ENCODE measurements at places on chromosomes 6 and 20.
A peak's percentile ranks its signal among the peaks of the same experiment; 100 is the strongest.

GRCh38 chr6:14172562-14172961 is 55.0 kb downstream of the CD83 start:
- H3K4me3 ChIP-seq, result no peak overlapping the region
- no peaks in the 10 kb centered on the region for H3K36me3 ChIP-seq
- H3K27ac ChIP-seq, result no peak overlapping the region
- peaks cover 4% of the 10 kb centered on the region for H3K27me3 ChIP-seq
- H3K4me1 ChIP-seq, result no peaks in the 10 kb centered on the region

DNA sequence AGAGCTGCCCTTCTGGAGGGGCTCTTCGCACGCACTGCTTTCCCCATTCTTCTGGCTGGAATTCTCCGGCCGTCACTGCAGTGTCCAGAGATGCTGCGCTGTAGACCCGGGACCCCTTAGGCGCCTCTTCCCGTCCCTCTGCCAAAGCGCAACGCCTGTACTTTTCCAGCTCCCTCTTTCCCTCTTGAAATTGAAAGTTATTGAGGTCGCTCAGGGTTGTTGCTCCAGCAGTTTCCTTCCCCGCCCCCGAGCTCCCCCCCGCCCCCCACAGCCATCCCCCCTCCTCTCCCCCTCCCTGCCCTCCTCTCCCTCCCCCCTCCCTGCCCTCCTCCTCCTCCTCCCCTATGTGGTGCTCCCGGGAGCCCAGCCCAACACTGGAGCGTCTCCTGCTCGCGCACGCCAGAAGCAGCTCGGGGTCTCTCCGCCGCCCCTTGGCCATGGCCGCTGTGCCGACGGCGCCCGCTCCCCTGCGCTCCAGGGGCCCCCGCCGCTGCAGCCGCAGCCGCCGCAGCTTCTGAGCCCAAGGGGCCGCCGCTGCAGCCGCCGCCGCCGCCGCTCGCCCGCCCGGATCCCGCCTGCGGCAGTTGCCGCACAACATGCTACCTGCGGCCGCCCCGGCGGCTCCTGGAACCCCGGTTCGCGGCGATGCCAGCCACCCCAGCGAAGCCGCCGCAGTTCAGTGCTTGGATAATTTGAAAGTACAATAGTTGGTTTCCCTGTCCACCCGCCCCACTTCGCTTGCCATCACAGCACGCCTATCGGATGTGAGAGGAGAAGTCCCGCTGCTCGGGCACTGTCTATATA is at the start of gene RSPO3:
RSPO3 (plus strand) TSS at position 374 of the 804 bp plus-strand sequence. CDS start 522 bp downstream, outside the sequence.
- no peak within 1 kb of the TSS for H3K27ac ChIP-seq
- peaks cover 12% of the 10 kb centered on the region for H3K4me1 ChIP-seq
- peaks cover 87% of the 10 kb centered on the region for H3K27me3 ChIP-seq
- DNase-seq, result peak; percentile 51
- H3K36me3 ChIP-seq, result no peaks in the 10 kb centered on the region

- peaks cover 56% of the 10 kb centered on the region for H3K4me1 ChIP-seq
- no peaks in the 10 kb centered on the region for H3K27me3 ChIP-seq
- no peak for DNase-seq
- H3K36me3 ChIP-seq, result peaks cover 40% of the 10 kb centered on the region
Observed at GRCh38 chr20:51432875-51433274, 109.6 kb downstream of the NFATC2 start.

DNA sequence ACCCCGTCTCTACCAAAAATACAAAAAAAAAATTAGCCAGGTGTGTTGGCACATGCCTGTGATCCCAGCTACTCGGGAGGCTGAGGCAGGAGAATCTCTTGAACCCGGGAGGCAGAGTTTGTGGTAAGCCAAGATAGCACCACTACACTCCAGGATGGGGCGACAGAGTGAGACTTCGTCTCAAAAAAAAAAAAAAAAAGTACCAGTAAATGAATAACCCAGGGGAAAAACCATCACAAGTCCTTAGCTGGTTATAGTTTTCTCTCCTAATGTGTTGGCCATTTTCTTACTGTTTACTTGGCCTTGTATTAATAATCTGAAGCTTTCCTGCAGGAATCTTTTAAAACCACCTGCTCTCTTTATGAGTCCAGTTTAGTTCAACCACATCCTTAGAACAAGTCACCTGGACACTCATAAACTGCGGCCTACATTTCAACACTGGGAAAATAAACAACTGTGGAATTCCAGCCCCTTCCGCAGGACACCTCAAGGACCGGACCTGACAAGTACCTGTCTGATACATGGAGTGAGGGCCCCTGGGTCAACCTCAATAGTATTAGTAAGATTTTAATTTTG is 102.6 kb downstream of the ATP9A start:
- H3K27ac ChIP-seq, result no peak overlapping the region
- H3K4me3 ChIP-seq, result no peak overlapping the region
- peaks cover 24% of the 10 kb centered on the region for H3K27me3 ChIP-seq
- H3K4me1 ChIP-seq, result peaks cover 16% of the 10 kb centered on the region
- no peak for DNase-seq
- no peaks in the 10 kb centered on the region for H3K36me3 ChIP-seq

DNA sequence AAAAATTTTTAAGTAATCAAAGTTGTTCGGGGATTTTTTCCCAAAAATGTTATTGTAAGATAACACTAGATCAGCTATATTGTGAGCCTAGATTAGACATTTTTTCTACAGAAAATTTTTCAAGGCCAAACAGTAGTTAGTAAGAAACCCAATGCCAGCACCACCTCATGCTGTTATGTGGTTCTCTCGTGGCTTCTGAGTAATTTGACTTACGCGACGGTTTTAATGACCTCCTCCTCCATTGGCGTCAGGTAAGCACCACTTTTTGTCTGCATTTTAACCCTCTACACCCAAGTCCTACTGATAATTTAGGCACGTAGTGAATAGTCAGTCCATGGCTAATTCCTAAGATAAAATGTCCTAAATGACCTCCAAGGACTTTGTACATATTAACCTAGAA is 9.7 kb downstream of the RPS6KA2 start:
- no peaks in the 10 kb centered on the region for H3K27me3 ChIP-seq

DNA sequence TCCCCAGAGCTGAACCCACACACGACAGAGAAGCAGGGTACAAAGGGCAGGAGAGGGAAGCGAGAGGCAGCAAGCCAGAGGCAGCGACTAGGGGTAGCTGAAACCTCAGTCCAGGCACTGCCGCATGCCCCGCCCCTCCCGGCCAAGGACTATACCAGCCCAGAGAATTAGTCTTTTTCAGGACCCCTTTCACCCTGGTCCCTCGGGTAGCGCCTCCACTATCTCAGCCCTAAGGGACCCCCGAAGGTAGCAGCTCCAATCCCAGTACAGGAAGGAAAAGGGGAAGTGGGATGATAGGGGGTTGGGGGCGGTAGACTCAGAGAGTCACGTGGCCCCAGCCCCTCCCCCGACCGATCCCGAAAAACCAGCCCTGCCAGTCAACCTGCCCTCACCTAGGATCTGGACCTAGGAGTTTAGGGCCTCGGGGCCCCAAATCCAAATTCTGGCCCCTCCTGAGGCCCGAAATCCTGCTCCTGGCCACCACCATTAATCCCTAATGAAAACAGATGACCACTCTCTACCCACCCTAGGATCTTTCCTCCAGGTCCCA is 1.3 kb downstream of the RGL2 start:
- no peak for DNase-seq
- H3K27me3 ChIP-seq, result no peaks in the 10 kb centered on the region
- H3K4me3 ChIP-seq, result peak overlapping the region; percentile 65
- H3K4me1 ChIP-seq, result peaks cover 16% of the 10 kb centered on the region
- H3K36me3 ChIP-seq, result peaks cover 23% of the 10 kb centered on the region

DNA sequence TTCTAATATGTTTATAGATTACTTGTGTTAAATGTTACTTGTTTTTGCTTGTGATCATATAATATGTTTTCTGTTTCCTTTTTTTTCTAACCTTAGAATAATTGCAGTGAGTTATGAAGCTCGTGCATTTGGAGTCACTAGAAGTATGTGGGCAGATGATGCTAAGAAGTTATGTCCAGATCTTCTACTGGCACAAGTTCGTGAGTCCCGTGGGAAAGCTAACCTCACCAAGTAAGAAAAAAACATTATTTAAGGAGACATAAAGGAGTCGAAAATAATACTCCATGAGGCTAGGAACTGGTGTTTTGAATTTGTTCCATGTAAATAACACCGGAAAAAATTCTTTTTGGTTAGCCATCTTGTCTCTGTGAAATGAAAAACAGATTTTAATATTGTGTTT is 6.9 kb downstream of the POLH start:
- peak overlapping the region; percentile 11 for H3K27ac ChIP-seq
- no peak overlapping the region for H3K4me3 ChIP-seq
- H3K27me3 ChIP-seq, result no peaks in the 10 kb centered on the region

- no peak overlapping the region for H3K27ac ChIP-seq
- peaks cover 30% of the 10 kb centered on the region for H3K27me3 ChIP-seq
- H3K36me3 ChIP-seq, result peaks cover 6% of the 10 kb centered on the region
- no peak overlapping the region for H3K4me3 ChIP-seq
- no peak for DNase-seq
Observed at GRCh38 chr20:58215116-58215515, 13.3 kb downstream of the ANKRD60 start.

GRCh38 chr20:44215125-44215524 is 4.6 kb upstream of the OSER1 start:
- H3K4me1 ChIP-seq, result peaks cover 45% of the 10 kb centered on the region
- no peak overlapping the region for H3K4me3 ChIP-seq
- peak; percentile 70 for DNase-seq
- H3K27ac ChIP-seq, result peak overlapping the region; percentile 30
- no peaks in the 10 kb centered on the region for H3K36me3 ChIP-seq
- no peaks in the 10 kb centered on the region for H3K27me3 ChIP-seq

GRCh38 chr6:165876588-165876987 is 213.5 kb upstream of the PDE10A start:
- no peak overlapping the region for H3K4me3 ChIP-seq
- DNase-seq, result no peak
- no peaks in the 10 kb centered on the region for H3K36me3 ChIP-seq
- H3K4me1 ChIP-seq, result no peaks in the 10 kb centered on the region
- H3K27me3 ChIP-seq, result peaks cover 13% of the 10 kb centered on the region
